BE2C (cell line): ENCODE measurements at places on chromosomes 16 and 17.

DNA sequence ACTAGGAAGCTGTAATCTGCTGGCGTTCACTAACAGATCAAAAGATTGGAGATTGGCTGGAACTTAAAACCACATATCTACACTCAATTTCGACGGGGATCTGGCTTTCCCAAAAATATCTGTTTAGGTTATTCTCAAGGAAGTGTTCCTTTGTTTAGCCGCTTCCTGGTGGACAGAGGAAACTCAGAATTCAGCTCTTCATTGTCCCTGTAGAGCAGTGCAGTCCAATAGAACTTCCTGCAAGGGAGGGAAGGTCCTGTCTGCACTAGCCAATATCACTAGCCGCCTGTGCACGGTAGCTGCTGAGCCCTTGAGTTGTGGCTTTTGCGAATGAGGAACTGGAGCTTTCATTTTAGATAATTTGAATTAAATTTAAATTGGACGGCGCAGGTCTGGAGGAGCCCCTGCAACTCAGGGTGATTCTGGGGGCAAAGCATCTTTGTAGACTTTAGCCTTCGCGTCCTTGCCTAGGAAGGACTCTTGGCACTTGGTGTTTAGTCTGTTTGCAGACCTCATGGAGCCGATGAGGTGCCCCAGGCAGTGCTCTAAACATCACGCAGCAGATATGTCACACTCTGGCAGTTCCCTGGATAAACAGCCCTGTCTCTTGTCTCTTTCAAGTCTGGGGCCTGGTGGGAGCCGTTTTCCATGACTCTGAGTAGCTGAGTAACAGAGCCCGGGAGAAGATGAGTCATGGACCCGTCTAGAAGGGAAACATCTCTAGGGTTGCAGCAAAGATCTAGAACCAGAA, 122.2 kb downstream of the CCDC182 start:
- peak; percentile 94 for DNase-seq

DNA sequence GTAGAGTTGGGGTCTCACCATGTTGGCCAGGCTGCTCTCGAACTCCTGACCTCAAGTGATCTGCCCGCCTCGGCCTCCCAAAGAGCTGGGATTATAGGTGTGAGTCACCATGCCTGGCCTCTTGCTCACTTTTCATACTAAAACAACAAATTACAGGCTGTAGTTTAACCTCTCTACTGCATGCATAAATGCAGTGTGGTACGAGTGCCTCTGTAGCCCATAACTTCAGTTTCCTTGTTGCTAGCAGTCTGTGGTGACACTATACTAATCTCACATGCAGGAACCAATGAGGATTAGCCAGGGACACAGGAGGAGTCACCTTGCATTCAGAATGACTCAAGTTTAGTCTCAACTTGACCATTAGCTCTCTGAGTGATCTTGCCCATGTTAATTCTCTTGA, 20.1 kb downstream of the HMOX2 start:
- no peak for DNase-seq

DNA sequence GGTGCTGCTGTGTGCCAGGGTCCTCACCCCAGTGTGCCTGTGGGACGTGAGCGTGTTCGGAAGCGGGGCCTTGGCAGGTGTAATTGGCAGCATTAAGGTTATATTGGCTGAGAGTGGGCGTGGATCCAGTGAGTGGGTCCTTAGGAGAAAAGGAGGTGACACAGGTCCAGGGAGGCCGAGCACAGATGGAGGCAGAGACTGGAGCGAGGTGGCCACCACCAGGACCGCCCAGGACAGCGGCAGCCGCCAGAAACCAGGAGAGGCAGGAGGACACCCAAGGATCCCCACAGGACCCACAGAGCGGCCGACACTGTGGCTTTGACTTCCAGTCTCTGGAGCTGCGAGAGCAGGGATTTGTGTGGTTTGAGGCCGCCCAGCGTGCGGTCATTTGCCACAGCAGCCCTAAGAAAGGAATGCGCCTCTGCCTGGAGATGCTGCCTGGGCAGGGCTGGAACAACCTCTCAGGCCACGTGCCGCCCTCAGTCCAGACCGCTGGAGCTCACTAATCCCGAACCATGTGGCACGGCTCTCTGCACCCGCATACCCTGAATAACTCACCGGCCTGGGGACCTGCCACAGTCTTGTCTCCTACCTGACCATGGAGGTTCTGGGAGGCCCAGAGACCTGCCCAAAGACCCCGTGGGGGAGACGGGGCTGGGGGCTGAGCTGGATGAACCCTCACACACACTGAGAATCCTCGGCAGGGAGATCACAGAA, 45.4 kb downstream of the SOX8 start:
- no peak for DNase-seq

DNA sequence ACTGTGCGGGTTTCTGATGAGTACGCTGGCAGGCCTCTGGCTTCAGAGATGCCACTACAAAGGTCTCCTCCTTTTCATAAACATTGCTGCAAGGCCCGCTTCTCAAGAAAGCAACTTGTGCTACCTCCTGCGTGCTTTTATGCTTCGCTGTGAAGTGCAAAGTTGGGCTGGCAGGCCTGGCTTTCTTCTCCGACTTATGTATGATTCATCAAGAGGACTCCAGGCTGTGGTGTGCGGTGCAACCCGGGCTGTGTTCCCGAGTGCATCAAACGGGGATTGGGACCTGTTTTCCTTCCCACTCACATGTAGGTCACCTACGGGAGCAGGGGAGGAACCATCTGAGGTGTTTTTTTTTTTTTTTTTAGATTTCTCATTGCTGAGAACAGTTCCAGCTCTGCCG, 534.1 kb downstream of the WWOX start:
- DNase-seq = no peak

GRCh38 chr16:11429823-11430222, 84.6 kb downstream of the RMI2 start:
- DNase-seq = no peak

DNA sequence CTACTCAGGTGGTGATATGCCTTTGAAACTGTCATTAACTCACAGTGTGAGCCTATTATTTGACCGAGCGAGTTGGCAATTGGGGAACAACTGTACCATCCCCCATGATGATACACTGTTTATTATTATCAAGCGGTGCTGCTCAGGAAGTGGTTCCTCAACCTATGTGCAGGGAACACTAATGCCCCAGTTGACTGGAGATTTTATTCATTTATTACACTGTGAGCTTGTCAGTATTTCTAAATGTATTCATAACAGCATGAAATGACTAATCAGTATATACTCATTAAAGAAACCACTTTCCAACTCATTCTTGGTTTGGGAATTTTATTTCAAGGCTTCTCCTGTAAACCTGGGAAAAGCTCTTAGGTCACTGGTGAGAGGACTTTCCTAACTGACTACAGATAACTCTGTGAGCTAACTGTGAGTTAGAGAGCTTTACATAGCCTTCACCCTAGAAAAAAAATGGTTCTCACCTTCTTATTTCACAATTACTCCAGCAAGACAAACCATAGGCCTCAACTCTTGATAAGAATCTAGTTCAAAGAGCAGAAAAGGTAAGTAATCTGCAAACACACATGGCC, 42.4 kb downstream of the NXPH3 start:
- no peak for DNase-seq

GRCh38 chr17:50177476-50177875, 11.7 kb downstream of the SGCA start:
- no peak for DNase-seq

GRCh38 chr17:10392880-10393279, 20.1 kb upstream of the MYH13 start:
- DNase-seq = no peak

DNA sequence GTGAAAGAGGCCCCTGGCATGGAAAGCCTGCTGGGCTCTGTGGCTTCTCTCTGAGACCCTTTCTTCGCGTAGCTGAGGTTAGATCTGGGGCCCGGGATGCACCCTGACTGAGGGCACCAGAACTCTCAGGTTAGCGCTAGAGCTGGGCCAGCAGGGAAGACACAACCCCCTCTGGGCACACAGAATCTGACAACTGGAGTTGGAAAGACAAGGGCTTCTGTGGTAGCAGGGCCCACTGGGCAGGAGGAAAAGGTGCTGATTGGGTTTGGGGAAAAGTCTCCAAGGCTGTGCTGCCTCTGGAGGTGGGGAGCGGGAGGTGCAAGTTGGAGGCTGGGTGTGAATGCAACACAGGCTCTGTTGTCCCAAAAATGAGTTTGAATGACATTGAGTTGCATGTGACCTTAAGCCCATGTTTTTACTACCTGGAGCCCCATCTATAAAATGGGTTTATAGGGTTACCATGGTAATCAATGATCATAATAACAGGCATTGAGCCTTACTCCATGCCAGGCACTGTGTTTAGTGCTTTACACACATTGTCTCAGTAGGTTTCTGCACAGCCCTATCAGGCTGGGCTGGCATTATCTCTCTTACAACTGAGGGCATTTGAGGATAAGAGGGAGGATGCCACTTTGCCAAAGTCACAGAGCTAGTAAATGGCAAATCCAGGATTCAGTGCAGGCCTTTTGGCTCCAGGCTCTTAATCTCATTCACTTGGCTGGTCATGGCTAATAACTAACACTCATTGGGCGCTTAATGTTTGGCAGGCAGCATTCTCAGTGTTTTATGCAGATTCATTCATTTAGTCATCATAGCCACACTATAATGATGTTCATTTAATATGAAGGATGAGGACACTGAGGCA, 9.5 kb upstream of the IGFBP4 start:
- DNase-seq = peak; percentile 56

- no peak for DNase-seq
These were observed 90.3 kb upstream of the XYLT1 start for GRCh38 chr16:17561056-17561455.

DNA sequence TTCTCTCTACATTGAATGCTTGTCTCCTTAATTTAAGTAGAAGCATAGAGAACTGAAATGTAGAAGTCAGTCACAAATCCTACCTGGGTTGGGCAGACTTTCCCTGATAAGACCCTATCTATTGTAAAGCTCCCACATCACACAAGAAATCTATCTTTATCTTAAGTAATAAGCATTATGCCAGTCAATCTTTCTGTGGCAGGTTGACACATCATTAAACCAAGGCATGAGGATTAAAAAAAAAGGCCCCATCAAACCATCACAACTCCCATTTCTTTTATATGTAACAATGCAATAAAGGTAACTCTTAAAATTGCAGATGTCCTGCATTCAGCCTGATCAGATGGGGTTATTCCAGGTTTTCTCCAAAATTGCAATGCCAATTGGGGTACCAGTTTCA, 311.8 kb downstream of the TOX3 start:
- DNase-seq = no peak

GRCh38 chr17:5237541-5238016, 2.9 kb upstream of the SCIMP start:
- peak; percentile 48 for DNase-seq

- peak; percentile 8 for DNase-seq
These were observed 39.0 kb upstream of the AKAP1 start for GRCh38 chr17:57045868-57046704.

- DNase-seq = no peak
These were observed 16.4 kb downstream of the SLC5A10 start for GRCh38 chr17:18968345-18968744.

GRCh38 chr17:31457391-31458234, 66.1 kb downstream of the RAB11FIP4 start:
- DNase-seq = no peak
